ENCODE measurements at places on chromosomes 4 and X.

GRCh38 chr4:42786350-42787078, 106.0 kb upstream of the GRXCR1 start:
- no peak for DNase-seq

DNA sequence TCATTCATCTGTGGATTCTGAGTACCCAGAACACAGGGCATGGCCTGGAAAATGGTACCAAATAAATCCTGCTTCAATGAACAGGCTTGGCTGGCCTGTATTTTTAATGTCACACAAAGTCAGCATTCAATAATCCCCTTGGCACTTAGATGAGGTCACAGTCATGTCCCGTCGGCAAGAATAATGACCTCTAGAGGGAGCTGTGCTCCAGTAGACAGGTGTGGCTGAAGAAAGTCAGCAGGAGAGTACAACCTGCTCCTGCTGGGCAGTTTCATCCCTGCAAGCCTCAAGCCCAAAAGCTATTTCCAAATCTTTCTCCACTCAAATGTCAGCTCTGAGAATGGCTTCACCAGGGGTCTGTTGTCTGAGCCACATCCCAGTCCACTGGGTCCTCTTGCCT, 404.0 kb upstream of the F9 start:
- DNase-seq = peak; percentile 0

GRCh38 chrX:11241720-11242119, 51.5 kb upstream of the AMELX start:
- DNase-seq = no peak

- no peak for DNase-seq
Measured at GRCh38 chr4:77699731-77700210, 94.2 kb downstream of the CXCL13 start.

- DNase-seq = no peak
Measured at GRCh38 chr4:156771171-156771837, 200.3 kb downstream of the PDGFC start.

- DNase-seq = peak; percentile 20
Measured at GRCh38 chr4:57190601-57191481, 80.7 kb upstream of the IGFBP7 start.

- DNase-seq = no peak
Measured at GRCh38 chr4:40956721-40957255, 207.0 kb downstream of the NSUN7 start.

- DNase-seq = no peak
Measured at GRCh38 chrX:148047200-148047599, 66.1 kb downstream of the FMR1NB start.

DNA sequence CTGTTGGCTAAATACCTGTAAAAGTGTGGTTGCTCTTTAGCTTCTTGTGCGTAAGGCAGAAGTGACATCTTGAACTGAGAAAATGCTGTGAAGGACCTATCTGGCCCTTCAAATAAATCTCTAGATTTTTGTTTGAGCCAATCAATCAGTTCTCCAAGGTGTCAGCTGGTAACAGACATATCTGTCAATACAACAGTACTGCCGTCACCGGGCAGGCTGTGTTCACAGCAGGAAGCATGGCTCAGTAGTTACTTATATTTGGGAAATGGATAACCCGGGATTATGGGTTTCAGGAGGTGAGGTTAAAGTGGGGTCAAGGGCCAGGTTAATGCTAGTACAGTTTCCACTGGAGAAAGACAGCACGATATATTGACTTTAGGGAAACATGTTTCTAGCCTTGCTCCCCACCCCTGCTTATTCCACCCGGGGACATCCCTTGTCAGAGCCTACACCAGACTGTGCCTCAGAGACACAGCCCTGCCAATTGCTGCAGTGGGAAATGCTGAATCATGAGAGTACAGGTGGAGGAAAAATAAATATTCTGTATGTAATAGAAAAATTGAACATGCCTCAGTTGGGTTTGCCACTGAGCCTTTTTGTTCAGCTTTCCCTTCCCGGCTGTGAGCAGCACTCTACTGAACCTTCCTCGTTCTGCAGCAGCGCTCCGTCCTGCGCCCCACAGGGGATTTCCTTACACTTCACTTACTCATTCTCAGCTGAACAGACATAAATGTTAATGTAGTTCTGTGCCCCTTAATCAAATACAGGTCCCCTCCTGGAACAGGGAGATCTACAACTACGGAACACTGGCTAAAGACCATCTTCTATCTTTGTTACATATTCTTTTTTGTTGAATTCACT, 121.1 kb downstream of the MGST2 start:
- DNase-seq = no peak

- no peak for DNase-seq
Measured at GRCh38 chr4:84920617-84921016, 45.9 kb downstream of the WDFY3 start.

DNA sequence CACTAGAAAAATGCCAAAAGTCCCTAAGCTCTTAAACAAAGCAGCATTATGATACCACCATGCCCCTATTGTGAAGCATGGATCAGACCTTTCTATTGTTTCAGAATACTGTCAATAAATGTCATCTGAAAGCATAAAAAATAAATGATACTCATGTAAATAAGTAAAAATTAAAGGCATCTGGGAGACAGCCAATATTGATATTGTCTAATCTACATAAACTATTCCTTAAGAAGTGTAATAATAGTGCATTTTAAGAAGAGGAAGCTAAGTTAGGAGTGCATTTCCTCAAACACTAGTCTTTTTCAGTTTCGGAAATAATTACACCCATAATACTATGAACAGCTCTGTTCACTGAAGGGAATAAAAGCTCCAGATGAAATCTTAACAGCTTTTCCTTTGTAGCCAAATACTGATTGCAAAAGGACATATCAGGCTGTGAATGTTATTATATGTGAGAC, 181.6 kb downstream of the SPOCK3 start:
- DNase-seq = no peak

DNA sequence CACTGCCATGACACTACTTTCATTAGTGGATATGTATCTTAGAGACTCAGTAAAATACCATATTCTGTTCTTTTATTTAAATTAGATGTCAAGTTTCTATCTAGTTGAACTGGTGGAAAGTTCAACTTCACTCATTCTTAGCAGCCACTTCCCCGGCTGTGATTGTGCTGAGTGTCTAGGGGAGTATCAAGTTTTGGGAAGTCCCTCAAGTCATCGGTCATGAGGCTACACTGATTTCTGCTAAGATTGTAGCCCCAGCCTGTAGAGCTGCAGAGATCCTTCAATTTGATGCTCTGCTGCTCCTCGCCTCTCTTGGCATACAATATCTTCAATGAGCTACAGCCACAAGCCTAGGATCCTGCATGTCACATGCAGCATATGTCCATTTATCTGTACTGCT, 53.9 kb downstream of the DMP1 start:
- no peak for DNase-seq

DNA sequence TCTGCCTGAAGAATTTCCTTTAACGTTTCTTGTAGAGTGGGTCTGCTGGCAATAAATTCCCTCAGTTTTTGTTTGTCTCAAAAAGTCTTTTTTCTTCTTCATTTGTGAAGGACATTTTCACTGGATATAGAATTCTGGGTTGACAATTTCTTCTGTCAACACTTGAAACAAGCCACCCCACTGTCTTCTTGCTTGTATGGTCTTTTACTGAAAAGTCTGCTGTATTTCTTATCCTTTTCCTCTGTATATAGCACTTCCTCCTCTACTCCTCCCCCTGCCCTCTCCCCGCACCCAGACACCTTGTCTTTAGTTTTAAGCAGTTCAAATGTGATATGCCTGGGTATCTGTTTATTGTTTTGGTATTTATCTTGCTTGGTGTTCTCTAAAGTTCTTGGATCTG, 23.3 kb downstream of the SLC9A7 start:
- no peak for DNase-seq

DNA sequence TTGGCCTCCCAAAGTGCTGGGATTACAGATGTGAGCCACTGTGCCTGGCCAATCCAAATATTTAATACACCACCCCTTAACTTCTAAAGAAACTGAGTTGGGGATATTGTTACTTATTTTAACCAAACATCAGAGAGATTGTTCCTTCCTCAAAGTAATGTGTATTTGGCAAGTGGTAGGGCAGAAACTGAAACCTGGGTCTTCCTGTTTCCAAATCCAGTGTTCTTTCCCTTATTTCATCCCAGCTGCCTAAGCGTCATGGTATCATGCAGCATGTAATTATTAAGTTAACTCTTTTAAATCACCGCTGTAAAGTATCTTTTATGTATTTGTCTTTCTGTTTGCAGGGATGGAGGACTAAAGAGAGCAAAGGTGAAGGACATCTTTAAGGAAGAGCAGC, 68.4 kb downstream of the GPAT3 start:
- no peak for DNase-seq

- no peak for DNase-seq
Measured at GRCh38 chrX:1134156-1134555, 78.3 kb downstream of the CRLF2 start.

DNA sequence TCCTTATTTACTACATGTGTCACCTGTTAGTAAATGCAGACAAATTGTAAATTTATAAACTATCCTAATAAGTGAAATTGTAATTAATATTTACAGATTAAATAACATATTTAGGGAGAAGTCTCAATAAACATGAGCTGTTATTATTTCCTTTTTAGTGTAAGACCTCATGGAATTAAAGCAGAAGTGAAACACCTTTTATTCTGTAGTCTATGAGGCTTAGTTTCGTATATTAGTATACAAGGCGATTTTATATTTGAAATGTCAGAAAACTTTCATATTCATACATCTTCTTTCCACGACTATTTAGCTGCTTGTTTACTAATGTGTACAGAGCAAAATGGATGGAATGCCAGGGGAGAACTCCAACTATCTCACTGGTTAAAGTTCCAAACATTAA, 414.4 kb downstream of the ARHGAP24 start:
- DNase-seq = no peak

DNA sequence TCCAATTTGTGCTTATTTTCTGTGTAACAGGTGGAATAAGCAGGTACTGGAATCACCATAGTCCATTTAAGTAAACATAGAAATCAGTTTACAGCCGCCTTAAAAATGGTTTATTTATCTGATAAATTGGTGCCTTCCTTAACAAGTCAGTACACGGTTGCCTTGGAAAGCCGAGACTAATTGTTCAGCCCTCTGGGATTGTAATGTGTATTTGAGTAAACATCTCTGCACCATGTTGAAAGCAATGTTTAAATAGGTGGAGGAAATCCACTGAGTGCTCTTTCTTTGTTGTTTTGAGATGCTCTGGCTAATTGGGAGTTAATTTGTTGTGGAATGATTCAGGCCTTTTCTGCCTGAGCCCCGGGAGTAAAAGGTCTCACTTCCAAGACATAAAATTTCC, 45.7 kb upstream of the ADRA2C start:
- DNase-seq = no peak

DNA sequence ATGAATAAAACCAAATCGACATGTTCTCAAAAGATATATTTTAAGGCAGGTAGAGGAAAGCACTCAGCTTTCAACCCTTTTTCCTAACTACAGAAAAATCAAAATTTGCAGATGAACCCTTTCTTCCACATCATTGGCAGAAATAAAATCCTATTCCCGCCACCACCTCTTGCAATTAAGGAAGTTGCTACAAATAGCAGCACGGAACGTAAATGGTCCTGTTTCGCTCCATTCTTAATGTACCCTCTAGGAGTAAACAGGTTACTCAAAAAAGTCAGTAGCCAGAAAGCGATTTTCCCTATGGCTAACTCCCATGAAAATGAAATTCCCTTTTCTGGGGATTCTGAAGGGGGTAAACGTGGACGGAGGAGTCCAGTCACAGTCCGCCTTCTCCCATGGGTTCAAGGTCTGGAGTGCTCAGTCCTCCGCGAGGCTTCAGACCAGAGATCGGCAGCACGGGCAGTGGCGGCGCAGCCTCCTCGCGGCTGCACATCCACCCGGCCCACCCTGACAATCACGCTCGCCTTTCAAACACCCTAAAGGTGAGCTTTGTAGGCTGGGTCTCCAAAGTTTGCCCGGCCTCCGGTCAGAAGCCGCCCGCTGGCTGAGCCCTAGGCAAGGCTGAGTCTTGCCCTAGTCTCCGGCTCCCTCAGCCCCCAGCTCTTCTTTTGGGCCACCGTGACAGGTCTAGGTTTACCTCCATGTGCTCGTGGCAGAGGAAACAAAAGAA, 1.8 kb downstream of the ATP11C start:
- DNase-seq = no peak

GRCh38 chrX:49949961-49950360, 27.6 kb downstream of the CLCN5 start:
- DNase-seq = no peak

DNA sequence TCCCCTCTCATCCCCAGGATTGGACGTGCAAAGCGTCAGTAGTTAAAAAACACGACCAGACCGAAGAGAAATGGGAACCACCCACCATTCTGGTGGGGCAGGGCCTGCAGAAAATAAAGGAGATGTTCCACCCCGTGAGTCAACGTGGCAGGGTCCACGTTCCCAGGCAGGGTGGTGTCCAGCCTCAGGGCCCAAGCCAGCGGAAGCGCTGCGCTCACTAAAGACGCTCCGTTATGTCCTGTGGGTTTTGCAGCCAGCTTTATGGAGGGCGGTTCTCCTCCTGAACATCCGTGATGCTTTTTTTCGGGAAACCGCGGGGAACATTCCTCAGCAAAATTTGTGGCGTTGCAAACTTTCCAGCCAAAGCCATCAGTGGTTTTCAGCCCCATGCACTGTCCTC, 93.4 kb upstream of the SHOX start:
- no peak for DNase-seq

DNA sequence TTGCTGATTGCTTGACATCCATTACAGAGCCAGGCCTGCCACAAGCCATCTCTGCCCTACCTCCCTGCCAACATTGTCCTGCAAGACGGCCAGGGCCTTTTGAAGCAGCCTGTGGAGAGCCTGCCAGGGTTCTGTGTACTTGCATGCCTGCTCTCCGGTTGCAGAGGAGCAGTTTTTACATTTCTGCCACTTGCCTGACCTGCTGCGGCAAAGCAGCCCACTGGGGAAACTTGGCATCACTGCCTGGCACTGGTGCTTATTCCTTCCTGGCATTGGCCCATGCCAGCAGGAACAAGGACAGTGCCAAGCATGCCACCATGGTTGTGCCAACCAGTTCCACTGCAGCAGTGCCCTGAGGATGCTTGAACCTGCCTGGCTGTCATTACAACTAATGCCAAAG, 167.1 kb downstream of the NHS start:
- DNase-seq = no peak

DNA sequence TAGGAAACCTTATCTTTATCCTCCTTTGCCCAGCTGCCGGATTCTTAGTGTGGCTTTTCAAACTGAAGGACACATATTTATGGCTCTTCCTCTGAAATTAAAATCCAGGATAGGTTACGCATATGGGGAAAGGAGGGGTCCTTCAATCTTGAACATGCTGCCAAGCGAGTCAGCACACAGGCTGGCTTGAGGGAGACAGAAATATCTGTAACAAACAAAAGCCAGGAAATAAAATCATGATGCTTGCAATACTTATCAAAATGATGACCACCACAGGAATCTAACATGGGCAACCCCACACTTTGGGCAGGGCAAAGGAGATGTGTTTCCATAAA, 196.4 kb upstream of the LDB2 start:
- DNase-seq = no peak

DNA sequence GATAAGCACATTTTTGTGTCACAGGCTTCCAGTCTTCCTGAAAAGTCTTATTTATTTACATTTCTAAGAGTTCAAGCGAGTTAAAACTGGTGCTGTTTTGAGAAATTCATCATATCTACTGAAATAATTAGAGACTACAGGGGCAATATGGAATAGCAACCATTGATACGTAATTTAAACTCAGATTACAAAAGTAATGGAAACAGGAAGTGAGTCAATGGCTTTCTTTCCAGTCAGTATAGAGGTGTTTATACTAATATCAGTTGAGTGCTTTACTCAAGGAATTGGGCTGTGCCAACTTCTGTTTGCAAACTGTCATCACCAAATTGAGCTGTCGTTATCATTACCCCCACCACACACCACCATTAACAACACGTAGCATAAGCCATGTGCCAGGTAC, 222.7 kb downstream of the COL25A1 start:
- no peak for DNase-seq

- DNase-seq = no peak
Measured at GRCh38 chrX:110050386-110050785, 47.5 kb downstream of the TMEM164 start.

Measured in GM12891 (cell line).